ENCODE measurements at places on chromosomes 13 and 19.
A peak's percentile ranks its signal among the peaks of the same experiment; 100 is the strongest.

DNA sequence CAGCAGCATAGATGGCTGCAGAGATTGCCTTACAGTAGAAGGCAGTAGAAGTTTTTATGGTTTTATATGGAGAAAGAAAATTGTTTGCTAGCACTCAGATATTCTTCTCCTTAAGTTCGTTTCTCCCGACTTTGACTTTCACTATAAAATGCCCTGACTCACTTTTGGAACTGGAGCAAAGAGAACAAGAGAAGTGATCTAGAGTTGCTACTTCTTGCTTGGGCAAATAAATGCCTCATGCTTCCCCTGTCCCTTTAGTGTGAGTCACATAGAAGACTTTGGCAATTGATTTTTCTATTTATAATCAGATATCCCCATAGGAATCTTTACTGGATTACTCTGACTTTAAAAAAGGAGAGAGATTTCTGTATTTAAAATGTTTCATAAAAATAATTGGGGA lies 46.9 kb downstream of the ITGBL1 start:
- ATAC-seq = no peak

GRCh38 chr19:45171211-45171623 lies 6.8 kb downstream of the TRAPPC6A start:
- peak; percentile 77 for ATAC-seq

GRCh38 chr13:87671031-87671752 lies at the start of gene SLITRK5:
Gene SLITRK5, plus strand, starts transcription at chr13:87671371. Its CDS starts 4,018 bp downstream, at chr13:87675389.
- peak; percentile 73 for ATAC-seq

DNA sequence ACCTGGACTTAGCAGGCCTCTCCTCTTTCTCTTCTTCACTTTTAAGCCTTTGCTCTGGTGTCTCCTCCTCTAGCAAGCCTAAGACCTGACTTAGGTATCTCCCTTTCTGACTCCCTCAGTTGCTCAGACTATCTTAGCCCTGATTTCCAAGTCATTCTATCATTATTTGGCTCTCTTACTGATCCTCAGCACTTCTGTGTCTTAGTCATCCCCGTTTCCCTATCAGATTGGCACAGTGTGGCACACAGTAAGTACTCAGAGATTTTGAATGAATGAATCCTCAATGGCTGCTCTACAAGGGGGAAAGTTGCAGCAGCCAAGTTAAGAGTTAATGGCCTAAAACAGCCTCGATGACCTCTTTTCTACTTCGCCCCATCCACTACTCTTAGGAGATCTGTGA lies 8.2 kb downstream of the KCTD12 start:
- no peak for ATAC-seq

- ATAC-seq = no peak
Observed at GRCh38 chr13:72463561-72463960, 263.9 kb downstream of the MZT1 start.

GRCh38 chr13:37613236-37613635 lies 14.7 kb upstream of the POSTN start:
- no peak for ATAC-seq

GRCh38 chr19:14146789-14147216 lies 10.4 kb upstream of the ASF1B start:
- no peak for ATAC-seq

DNA sequence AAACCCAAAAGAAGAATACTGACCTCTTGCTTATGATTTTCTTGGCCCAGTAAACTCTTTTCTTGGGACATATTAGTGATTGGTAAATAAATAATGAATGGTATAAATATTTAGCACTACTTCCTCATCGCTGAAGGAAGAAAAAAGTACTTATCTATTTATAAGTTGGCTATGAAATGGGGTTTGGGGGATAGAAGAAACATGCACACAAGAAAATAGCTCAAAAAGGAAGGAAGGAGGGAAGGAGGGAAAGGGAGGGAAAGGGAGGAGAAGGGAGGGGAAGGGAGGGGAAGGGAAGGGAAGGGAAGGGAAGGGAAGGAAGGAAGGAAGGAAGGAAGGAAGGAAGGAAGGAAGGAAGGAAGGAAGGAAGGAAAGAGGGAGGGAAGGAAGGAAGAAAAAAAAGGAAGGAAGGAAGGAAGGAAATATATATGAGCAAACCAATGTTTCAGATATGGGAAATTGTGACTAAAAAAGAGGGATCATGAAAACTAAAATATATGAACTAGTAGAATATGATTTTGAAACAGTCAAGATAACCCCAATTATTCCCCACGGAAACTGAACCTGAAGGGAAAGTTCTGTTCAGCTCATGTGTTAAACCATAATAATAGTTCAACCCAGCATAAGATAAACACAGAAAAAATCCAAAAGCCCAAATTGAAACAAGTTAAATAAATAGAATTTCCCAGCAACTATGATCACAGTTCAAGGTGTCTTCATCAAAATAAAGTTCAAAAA lies 75.3 kb downstream of the FGF14 start:
- no peak for ATAC-seq

DNA sequence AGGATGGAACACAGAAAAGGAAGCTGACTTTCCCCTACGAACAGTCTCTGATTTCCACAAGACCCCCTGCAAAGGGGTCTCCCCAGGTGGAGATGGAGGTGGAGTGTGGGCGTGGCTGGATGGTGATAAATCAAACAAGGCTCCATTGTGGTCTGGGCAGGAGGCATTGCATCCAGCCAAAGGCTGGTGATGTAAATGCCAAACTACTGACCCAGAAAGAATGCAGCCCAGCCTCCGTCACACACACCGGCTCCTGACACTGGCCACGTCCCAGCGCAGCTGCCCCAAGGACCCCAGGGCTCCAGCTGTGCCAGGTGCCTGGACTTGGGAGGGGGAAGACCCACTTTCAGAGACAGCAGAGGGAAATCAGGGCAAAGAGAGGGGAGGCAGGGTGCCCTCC lies 6.3 kb downstream of the SLC7A1 start:
- no peak for ATAC-seq

DNA sequence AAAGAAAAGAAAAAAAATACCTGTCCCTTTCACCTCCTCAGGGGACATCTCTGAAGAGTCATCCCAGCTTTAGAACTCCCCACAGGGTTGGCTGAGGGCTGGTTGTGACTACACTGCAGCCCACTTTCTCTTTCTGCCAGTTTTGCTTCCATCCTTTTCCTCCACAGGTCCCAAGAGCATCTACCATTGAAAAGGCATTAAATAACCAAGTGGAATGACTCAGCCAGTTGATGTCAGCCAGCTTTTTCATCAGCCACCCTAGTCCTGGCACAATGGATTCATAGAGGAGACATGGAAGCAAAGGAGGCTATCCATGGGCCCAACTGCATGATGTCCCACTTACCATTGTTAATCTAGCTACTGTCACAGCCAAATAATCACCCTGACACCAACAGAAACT lies 9.2 kb upstream of the RCBTB1 start:
- ATAC-seq = no peak

GRCh38 chr13:49602005-49602404 lies 16.6 kb upstream of the RCBTB1 start:
- no peak for ATAC-seq

DNA sequence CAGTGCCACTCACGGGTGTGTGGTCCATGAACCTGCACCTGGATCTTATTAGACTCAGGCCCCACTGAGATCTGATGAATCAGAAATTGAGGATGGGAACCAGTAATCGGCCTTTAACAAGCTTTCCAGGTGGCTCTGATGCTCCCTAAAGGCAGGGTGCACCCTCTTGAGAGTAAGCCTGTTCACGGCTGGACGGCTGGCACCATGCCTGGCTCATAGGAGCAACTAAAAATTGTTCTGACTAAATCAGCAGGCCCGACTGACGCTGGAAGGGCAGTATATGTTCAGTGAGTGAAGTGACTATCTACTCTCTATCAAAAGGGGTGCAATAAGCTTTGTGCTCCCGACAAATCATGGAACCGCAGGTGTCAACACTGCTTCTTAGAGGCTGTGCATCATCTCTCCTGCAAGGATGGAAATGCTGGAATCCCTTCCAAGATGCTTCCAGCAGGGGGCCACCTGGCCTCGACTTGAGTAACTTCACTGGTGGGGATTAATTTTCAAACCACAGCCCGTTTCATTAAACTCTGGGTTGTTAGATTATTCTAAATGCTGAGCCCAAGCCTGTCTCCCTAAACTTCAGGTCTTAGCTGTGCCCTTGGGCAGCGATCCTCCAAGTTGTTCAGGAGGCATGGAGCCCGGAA lies 28.4 kb downstream of the TMTC4 start:
- no peak for ATAC-seq

GRCh38 chr13:85266331-85266730 lies 532.9 kb downstream of the SLITRK6 start:
- ATAC-seq = no peak

DNA sequence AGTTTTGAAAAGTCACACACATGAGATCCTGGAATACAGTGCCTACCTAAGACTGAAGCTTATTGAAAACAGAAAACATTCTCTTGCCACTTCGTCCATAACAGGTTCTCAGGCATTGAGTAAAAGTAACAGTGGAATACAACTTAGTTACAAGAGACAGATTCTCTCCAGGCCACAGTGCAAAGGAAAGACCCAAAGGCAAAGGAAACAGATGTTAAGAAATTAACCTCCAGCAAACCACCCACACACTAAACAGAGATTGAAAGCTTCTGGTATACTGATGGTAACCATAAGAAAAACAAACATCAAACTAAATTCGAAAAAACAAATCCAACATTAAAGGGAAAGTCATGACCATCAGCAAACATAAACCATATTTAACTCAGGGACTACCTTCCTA lies 914.7 kb downstream of the SLITRK5 start:
- no peak for ATAC-seq

GRCh38 chr13:86830046-86830445 lies 841.1 kb upstream of the SLITRK5 start:
- ATAC-seq = no peak

- ATAC-seq = no peak
Observed at GRCh38 chr19:33604651-33605050, 17.1 kb upstream of the CHST8 start.

GRCh38 chr19:29767039-29767735 lies 44.6 kb upstream of the CCNE1 start:
- ATAC-seq = no peak

GRCh38 chr13:93173654-93174053 lies 53.0 kb upstream of the GPC6 start:
- ATAC-seq = no peak

GRCh38 chr13:74977498-74977897 lies 504.5 kb downstream of the TBC1D4 start:
- no peak for ATAC-seq

DNA sequence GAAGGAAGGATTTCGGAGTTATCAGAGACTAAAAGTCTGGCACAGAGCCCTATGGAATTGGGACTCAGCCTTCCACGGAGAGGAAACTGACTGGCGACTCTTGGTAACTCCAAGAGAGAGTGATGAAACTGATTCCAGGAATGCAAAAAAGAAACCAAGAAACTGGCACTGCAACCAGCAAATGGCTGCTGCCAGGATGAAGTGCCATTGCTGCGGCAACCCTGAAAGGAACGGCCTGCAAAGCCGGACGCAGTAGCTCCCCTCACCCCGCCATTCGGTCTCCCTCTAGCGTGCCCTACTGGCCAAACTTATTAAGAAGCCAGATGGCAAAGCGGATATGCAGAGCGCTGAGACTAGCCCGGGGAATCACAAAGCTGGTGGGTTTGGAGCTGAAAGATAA lies 236.0 kb downstream of the PCDH9 start:
- no peak for ATAC-seq

Measured in activated CD4-positive, CD25-positive, alpha-beta regulatory T cell treated with anti-CD3 and anti-CD28 coated beads, Interleukin-2, amount 50 U/mL, for 24 hours (primary cell).